Stimulated activated CD4-positive, alpha-beta T cell treated with anti-CD3 and anti-CD28 coated beads, Interleukin-15, amount 100 ng/mL, for 48 hours (primary cell): ENCODE measurements at places on chromosomes 4 and X.

- DNase-seq = peak; percentile 65
Measured at GRCh38 chrX:119692191-119693039, 553 bp downstream of the SEPTIN6 start.

DNA sequence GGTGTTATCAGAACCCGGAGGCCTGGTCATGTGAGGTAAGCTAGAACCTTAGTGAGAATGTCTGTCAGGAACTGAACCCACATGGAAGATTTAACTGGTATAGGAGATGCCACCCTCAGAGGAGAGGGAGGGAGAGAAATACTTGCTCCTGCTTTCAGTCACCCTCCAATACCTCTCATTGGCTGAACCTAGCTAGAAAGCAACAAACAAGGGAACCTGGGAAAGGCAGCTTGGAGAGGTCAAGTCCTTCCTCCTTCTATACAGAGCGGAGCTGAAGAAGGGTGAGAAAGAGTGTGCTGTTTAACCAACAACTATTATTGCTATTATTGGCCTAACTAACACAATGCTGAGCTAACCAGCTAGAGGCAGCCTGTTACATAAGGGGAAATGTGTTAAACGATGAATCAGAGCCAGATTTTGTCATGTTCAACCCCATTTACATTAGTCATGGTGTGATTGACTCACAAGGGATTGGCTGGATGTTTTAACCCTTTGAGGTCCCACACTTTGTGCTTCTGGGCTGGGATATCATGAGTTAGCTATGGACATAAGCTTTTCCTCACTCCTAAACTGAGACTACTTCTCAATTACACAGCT, 96.5 kb upstream of the ESX1 start:
- no peak for DNase-seq

DNA sequence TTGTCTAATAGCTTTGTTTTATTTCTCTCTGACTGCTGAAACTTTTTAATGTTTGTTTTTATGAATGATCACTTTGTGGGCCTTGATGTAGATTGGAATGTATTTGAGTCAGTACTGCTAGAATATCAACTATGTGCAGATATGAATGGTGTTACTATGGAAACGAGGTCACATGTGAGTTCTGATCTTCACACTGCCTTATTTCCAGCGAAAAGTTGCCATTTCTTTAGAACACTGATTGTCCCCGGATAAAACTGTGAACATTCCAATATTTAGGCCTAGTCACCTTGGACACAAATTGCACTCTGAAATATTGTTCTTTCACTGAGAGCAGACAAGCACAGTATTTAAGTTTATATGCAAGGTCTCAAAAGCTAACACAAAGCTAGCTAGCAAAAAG, 27.2 kb upstream of the MAGED1 start:
- no peak for DNase-seq

- peak; percentile 84 for DNase-seq
Measured at GRCh38 chr4:100093091-100093866, 97.0 kb downstream of the DDIT4L start.

GRCh38 chr4:119962631-119963030, 104.0 kb downstream of the MAD2L1 start:
- DNase-seq = no peak

- DNase-seq = no peak
Measured at GRCh38 chrX:41475591-41476241, 28.6 kb downstream of the NYX start.

DNA sequence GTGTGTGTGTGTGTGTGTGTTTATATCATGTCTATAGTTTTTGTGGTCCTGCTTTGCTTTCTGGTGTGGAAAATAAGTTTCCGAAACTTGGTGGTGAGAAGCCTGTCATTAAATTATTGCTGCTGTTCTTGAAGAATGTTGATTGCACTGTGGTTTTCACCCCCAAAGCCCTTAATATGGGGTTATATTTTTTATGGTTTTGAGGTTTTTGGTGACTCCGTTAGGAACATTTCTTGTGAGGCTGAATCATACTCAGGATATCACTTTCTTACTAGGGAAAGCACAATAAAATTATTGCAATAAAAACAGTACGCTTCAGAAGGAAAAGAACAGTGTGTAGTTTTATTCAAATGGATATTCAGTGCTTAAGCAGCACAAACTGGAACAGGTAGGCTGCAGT, 539.1 kb upstream of the MAGEB18 start:
- DNase-seq = no peak

- no peak for DNase-seq
Measured at GRCh38 chr4:26782830-26783202, 77.8 kb upstream of the STIM2 start.

DNA sequence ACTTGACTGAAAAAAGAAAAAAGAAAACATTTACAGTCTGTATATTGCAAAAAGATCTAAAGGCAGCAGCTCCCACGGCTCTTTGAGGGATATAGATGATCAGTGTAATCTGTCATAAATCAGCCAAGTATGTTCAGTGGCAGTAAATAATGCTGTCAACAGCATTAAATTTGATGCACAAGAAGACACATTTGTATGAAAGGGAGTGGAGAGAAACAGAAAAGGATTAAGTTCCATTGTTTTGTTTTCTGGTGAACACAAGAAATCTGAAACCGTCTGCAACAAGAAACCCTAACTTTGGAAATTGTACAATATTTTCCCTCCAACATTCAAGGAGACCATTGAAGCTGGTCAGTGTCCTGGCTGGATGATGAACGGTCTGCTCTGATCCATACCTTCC, 27.6 kb upstream of the C1QTNF7 start:
- no peak for DNase-seq

GRCh38 chrX:69028761-69029120, 136.5 kb downstream of the PJA1 start:
- DNase-seq = no peak
